Activated naive CD4-positive, alpha-beta T cell (primary cell): ENCODE measurements at places on chromosomes 6 and 20.

- no peak for DNase-seq
Observed at GRCh38 chr6:92050216-92050615, 1369.1 kb downstream of the EPHA7 start.

DNA sequence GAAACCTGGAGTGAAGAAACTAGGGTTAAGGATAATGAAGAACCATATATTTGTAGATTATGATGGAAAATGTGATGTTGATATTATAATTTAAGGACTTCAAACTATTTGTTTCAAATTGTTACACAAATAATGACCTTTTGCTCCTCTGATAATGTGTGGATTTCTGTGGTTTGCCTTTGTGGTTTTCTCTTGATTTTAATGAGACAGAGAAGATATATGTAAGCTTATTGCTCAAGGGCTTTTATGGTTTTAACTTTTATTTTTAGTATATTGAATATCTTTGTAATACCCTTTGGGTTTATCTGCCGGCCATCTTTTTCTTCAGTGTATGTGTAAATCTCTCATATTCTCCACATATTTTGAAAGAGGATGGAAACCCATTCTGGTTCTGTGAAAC, 362.3 kb downstream of the RIMS1 start:
- no peak for DNase-seq

- DNase-seq = no peak
Observed at GRCh38 chr6:163260911-163261310, 153.6 kb upstream of the QKI start.

GRCh38 chr6:63347599-63347998, 27.8 kb upstream of the LGSN start:
- no peak for DNase-seq

DNA sequence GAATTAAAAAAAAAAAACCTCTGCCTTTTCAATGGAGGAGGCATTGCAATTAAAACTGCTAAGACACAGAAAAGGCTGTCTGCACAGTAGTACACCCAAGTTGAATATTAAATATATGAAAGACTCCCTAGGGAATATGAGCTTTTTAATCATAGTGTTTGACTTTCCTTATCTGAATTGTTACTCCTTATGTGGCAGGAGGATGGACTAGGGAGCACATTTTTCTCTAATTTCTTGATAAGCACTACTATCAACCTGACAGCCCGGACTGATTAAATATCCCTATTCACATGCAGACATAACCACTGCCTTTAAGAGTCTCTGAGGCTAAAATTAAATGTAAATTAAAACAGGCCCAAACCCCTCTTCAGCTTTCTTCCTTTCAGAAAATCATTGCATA, 428.6 kb upstream of the GJE1 start:
- DNase-seq = no peak

DNA sequence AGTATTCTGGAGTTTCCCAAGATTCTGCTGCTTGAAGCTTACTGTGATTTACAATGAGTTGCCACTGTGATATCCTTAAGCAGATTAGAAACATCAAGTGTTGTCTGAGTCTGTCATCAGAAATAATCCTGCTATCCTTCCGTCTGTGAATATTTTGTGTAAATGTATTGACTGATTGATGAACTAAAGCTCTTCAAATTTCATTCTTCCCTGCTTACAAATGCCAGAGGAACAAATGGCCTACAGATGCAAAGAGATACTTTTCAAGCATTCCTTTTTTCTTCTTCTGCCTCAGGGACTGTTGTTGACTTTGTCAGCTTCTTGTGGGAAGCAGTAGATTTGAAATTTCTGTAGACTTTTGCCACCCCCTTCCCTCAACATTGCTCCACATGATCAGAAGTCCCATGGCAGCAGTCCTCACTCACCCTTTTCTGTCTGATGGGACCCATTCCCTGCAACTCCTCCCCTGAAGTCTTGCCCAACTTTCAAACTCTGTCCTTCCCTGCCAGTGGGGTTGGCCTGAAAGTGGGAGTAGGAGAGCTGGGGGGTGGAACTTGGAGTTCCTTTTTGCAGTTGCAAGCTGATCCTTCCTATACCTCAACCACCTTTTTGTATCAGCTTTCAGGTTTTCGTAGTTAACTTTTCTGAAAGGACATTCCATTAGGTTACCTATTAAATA, 38.5 kb upstream of the MLIP start:
- DNase-seq = no peak

- DNase-seq = no peak
Observed at GRCh38 chr6:137775720-137776119, 91.3 kb upstream of the TNFAIP3 start.

- DNase-seq = no peak
Observed at GRCh38 chr6:85408039-85408438, 41.8 kb upstream of the NT5E start.

DNA sequence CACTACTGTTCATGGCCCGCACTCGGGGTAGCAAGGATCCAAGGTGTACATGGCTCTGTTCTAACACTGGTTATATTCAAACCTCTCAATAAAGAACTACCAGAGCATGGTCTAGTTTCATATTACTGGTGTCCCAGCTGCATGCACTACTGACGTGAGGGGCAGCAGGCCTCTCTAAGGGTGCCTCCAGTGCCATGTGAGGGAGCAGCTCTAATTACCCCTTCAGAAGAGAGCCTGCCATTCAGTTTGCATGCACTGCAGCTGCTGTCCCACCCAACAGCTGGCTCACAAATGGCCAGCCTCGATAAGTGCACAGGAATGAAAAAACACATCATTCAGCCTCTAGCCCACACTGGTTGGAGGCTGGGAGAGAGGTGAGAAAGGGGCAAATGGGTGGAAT, 85.2 kb downstream of the SMLR1 start:
- no peak for DNase-seq

GRCh38 chr20:64101731-64102621, 5.4 kb downstream of the NPBWR2 start:
- DNase-seq = peak; percentile 69

GRCh38 chr6:89008001-89008814, 44.8 kb upstream of the RNGTT start:
- no peak for DNase-seq

GRCh38 chr6:26299286-26300042, 65.5 kb upstream of the BTN3A2 start:
- no peak for DNase-seq

GRCh38 chr6:71411882-71412281, 123.3 kb downstream of the OGFRL1 start:
- no peak for DNase-seq

- DNase-seq = no peak
Observed at GRCh38 chr20:36063916-36064657, 90.5 kb upstream of the EPB41L1 start.

- no peak for DNase-seq
Observed at GRCh38 chr6:161400671-161401070, 126.8 kb upstream of the AGPAT4 start.

- DNase-seq = no peak
Observed at GRCh38 chr6:43297644-43298564, at the start of gene SLC22A7. Gene SLC22A7 (plus strand): TSS chr6:43298260. CDS start chr6:43298359, 99 bp downstream.

- DNase-seq = no peak
Observed at GRCh38 chr6:36627801-36628246, 33.7 kb downstream of the SRSF3 start.

DNA sequence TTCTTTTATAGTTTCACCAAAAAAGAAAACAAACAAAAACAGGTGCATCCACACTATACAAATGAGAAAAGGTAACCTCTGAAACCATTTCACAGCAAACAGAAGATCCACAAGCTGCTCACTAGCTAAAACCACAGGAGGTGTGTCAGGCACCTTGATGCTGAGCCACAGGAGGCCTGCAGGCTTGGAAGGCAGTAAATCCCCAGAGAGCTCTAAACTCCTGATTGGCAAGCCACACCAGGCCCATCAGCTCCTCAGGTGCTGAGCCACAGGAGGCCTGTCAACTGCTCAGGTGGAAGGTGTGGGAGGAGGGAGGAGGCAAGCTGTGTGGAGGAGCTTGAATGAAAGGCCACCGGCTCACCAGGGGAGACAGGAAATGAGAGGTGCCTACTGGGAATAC, 273.0 kb downstream of the PKHD1 start:
- no peak for DNase-seq

GRCh38 chr20:7500231-7500663, 440.0 kb downstream of the HAO1 start:
- DNase-seq = no peak

GRCh38 chr6:1407499-1407990, 18.2 kb downstream of the FOXF2 start:
- DNase-seq = no peak

GRCh38 chr20:47524015-47524784, 22.5 kb downstream of the NCOA3 start:
- DNase-seq = no peak

- no peak for DNase-seq
Observed at GRCh38 chr6:121356575-121356974, 22.3 kb upstream of the TBC1D32 start.

DNA sequence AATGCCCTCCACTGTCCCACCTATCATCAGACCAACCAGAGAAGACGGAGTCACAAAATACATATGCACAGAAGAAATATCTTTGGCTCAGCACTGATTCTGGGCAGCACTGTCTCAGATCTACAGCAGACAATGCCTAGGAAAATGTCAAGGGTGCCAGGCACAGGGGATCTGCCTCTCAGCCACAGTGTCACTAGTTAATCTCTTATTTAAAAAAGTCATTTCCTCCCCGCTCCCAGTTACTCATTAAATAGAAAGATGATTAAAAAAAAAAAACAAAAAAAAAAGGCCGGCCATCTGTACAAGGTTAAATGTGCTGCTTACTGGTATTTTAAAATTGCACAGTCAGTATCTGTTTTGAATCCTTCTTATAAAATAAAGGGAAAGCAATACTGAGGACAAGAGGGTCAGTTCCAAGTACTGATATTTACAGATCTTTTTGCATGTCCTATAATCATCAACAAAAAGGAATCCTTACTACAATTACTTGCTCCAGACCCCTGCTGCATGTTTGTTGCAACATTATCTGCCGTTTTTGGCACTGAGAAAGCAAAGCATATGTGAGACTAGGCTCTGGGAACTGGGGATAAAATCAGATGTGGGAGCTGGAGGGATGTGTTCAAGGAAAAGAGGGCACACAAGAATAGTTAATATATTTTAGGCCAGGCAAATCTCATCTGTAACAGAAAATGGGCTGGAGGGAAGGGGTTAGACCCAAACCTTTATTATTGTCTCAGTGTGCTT, 299.3 kb downstream of the KIF16B start:
- no peak for DNase-seq

- no peak for DNase-seq
Observed at GRCh38 chr6:30847971-30848436, 36.3 kb upstream of the DDR1 start.

DNA sequence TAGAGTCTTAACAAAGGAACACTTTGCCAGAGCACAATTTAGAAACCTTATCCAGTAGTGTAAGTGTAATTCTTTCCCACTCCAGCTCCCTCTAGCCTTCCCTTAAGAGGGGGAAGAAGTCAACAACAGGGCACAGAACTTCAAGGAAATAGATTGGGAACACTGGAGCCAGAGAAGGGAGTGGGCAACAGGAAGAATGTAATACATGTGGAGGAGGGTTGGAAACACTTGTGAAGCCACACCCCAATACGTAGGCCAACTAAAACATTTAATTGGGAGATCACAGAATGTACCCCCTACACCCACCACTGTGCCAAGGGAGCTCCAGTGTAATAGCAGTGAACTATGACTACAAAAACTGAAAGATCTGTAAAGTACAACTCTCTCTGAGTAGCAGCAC, 735.7 kb upstream of the HS3ST5 start:
- no peak for DNase-seq

- DNase-seq = no peak
Observed at GRCh38 chr20:63095718-63096654, 89.2 kb upstream of the BHLHE23 start.
